ENCODE measurements at places on chromosomes 2 and 18.
A peak's percentile ranks its signal among the peaks of the same experiment; 100 is the strongest.

DNA sequence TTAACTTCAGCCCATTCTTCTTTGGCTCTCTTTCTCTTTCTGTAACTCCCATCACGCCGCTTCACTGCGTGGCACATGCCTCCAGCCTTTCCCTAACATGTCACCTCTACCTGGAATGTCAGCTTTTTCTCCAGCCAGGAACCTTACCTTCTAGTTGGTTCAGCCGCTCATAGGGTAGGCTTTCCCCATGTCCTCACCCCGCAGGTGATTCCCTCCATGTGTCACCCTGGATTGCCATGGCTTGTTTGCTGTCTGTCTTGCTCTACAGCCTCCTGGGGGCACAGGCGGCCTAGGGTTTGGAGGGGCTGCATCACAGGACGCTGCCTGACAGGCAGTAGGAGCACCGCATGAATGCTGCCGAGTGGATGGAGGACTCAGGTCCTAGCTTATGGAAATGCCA, 39.2 kb downstream of the ARHGEF4 start:
- ATAC-seq = no peak

- peak; percentile 53 for ATAC-seq
Measured at GRCh38 chr2:85753525-85754312, at the start of gene ATOH8. ATOH8 (plus strand) TSS chr2:85753991; CDS start chr2:85754190, 199 bp downstream.

GRCh38 chr2:37544591-37545031, 126.8 kb downstream of the CDC42EP3 start:
- ATAC-seq = no peak

- ATAC-seq = no peak
Measured at GRCh38 chr2:29323961-29324360, 208.7 kb downstream of the CLIP4 start.

- ATAC-seq = no peak
Measured at GRCh38 chr2:105129722-105130232, 91.9 kb downstream of the MRPS9 start.

- peak; percentile 77 for ATAC-seq
Measured at GRCh38 chr2:218607436-218608115, at the start of gene PLCD4. PLCD4 (plus strand) TSS chr2:218607899; CDS start chr2:218615740, 7,841 bp downstream.

DNA sequence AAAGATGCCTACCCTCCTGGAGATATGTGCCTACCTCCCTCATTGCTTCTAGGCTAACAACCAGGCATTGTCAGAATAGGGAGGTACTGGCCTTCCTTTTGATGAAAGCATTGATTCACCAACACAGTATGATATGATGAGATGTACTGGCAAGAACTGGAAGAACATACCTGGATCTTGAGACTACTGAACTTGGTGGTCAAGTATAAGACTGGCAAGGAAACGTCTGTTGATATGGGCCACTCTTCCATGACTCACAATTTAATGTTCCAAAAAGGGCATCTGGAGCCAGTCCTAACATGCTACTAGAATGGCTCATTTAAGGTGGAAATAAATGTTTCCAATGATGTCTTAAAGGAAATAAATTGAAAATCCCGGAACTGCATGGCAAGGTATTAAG, 18.1 kb downstream of the DTNB start:
- ATAC-seq = no peak

GRCh38 chr18:47689371-47689770, 241.1 kb downstream of the SMAD2 start:
- ATAC-seq = no peak

- no peak for ATAC-seq
Measured at GRCh38 chr2:240226672-240227537, 86.4 kb upstream of the OTOS start.

DNA sequence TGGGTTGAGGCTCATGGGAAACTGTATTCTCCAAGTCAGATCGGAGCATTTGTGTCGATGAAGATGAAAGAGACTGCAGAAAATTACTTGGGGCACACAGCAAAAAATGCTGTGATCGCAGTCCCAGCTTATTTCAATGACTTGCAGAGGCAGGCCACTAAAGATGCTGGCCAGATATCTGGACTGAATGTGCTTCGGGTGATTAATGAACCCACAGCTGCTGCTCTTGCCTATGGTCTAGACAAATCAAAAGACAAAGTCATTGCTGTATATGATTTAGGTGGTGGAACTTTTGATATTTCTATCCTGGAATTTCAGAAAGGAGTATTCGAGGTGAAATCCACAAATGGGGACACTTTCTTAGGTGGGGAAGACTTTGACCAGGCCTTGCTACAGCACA, 336.6 kb downstream of the PAX3 start:
- no peak for ATAC-seq

- no peak for ATAC-seq
Measured at GRCh38 chr2:72128843-72129227, 18.8 kb downstream of the CYP26B1 start.

GRCh38 chr2:33498291-33498956, 22.0 kb downstream of the RASGRP3 start:
- ATAC-seq = no peak

- ATAC-seq = no peak
Measured at GRCh38 chr2:45380131-45380836, 230.8 kb downstream of the SRBD1 start.

GRCh38 chr2:122422384-122422991, 667.0 kb downstream of the TSN start:
- no peak for ATAC-seq

- no peak for ATAC-seq
Measured at GRCh38 chr2:198376677-198377076, 572.3 kb downstream of the PLCL1 start.

DNA sequence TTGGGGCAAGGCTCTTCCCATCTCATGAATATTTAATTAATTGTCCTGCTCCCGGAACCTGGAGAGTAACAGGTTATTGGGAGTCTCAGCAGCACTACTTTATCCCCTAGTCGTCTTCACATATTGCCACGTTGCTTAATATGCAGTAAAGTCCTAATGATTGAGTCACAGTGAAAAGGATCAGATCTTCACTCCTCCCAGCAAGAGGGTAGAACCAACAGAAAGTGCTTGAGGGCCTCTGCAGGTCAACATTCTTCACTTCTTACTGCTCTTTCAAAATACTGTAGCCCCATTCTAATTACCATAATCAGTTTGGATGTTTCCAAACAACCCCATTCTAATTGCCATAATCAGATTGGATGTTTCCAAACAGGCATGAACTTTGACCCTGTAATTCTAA, 801.0 kb downstream of the LRRTM4 start:
- ATAC-seq = no peak

DNA sequence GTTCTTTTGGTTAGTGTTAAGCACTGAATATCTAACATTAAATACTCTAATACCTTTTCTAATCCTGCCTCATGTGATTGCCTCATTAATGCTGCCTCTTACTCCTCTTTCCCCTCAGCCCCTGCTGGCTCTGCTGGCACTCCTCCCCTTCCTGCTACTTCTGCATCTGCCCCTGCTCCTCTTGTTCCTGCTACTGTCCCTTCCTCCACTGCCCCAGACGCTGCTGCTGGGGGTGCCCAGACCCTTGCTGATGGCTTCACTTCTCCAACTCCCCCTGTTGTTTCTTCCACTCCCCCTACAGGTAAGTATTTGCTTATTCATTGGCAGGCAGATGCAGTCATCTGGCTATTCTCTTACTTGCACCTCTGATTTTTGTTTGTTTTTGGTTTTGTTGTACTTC, 68.5 kb downstream of the ABI2 start:
- no peak for ATAC-seq

- ATAC-seq = no peak
Measured at GRCh38 chr18:47100212-47100831, 50.0 kb downstream of the HDHD2 start.
